ENCODE measurements at places on chromosomes 5 and 9.

DNA sequence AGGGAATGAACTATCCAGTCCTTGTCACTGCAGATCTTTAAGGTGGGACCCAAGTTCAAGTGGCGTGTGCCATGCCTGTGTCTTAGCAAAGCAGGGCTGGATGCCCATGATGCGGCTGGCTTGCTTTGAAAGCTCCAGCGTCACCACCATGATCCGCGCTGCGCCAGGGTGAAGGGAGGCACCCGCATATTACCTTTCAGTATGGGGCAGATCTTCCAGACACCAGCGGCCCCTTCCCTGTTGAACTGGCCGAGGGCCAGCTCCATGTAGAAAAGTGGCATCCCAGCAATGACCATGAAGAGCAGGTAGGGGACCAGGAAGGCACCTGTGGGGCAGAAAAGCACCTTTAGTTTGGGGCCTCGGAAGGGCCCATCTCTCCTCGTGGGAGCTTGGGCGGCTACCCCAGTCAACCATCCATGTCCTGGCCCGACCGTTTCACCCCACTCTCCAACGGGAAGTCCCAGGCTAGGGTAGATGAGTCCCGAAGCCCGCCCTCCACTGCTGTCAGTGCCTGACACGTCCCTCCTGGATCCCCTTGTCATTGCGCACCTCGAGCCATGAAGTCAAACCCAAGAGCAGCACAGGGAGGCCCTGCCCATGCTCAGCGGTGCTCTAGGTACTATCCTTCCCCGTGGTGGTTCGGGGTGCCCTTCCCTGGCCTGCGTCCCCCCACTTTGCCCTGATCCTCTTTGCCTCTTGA, 3.9 kb downstream of the SLC6A3 start:
- no peak for DNase-seq

DNA sequence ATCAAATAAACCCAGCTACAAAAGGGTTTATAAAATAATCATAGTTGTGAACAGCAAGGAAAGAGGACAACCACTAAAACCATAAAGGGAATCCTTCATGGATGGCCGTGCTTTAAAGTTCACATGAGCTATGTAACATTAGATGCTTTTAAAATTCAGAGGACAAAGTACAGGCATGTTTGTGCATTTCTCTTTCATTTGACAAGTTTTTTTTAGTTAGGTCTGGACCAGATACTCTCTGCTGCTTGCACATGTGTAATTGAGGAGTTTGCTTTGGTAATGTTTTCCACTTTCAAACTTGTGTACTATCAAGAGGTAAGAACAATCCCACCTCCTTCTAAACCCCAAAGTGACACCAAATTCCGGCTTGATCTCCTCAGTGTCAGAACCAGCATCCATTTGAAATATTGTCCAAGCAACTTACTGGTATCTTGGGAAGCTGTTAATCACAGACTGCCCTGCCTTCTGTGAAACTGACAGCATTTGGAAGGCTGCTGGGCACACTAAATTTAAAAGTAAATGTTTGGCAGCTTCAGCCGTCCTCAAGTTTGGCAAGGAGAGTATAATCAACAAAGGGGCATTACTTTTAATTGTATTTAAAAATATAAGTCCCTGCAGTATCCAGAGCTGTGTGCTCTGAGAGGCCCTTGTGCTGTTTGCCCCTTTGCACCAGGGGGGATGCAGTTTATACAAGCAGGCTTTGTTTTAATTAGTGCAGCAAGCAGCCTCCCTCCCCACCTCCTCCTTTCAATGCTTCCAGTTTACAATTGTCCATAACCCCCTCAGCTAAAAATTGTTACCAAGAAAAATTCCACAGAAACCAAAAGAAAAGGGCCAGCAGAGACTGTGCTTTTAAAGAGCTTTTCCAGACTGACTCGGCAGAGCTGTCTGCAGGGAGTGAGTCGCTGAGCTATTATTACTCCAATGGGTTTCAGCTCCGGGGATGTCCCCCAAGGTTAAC, 328.3 kb upstream of the MPDZ start:
- DNase-seq, result no peak

- no peak for DNase-seq
Observed at GRCh38 chr9:2639786-2640185, 18.2 kb downstream of the VLDLR start.

GRCh38 chr9:137509198-137509597, 41.0 kb downstream of the PNPLA7 start:
- no peak for DNase-seq

DNA sequence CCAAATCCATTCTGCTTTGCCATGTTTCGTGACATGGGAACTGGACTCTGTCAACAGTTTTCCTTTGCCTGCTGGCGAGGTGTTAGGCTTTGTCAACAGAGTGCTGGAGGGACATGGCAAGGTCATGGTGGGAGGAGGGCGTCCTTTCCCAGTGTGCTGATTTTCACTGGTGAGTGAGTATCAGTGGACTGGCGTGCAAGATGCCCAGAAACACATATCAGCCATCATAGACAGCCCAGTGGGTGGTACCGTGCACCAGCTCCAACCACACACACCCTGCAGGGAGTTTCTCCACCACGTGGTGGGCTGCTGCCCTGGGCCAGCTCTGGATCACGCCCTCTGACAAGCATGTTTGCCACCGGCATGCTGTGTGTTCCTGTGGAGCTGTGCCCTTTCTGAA, 50.0 kb upstream of the ABL1 start:
- no peak for DNase-seq

- no peak for DNase-seq
Observed at GRCh38 chr5:62143268-62144229, 162.5 kb upstream of the KIF2A start.

DNA sequence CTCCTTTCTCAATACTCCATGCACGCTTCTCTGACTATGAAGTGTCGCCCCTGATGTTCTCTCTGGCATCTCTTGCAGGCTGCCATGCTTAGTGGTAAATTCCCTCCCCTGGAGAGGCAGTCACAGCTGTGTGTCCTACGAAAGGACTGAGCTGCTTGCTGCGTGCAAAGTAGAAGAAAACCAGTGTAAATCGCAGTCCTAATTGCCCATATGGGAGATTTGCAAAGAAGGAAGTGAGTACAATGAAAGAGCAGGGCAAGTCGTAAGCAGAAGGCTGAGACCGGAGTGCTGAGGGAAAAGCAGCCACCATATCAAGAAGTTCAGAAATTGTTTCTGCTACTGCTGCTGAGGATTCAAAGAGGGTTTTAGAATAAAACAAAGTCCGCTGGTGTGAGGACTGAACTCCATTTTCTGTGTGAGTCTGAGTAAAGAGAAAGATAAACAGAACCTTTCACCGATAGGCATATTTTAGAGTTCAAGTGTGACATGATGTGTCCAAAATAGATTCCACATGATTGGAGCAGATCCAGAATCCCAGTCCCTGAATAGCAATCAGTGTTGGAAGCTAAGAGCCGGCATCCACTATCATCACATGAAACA, 507.8 kb upstream of the MPDZ start:
- no peak for DNase-seq

DNA sequence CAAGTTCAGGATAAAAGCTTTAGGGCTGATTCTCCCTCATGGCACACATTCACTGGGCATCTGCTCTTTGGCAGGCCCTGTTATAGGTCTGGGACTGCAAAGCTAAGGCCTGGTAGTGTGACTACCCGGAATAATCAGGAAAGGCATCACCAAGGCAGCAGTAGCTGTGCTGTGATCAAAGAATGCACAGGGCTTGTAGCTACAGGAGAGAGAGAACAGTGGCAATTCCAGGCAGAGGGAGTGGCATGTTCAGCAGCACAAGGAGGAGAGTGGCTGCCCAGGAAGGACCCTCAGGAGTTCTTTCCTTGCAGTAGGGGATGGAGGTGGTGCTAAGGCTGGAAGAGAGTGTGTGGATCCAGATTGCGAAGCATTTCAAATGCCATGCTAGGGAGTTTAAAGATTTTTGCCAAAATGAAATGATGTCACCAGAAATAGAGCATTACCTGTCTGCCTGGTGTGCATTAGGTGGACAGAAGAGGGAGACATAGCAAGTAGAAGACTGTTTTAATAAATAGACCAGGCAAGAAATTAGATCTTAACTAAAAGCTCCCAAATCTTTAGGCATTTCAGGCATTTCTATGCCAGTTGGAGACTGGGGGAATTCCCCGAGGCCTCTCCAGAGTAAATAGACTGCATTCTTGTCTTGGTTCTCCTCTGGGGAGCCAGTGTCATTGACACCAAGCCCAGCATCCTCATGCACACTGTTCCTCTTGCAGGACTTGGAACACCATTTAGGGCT, 69.1 kb downstream of the GPR21 start:
- DNase-seq, result no peak

- DNase-seq, result no peak
Observed at GRCh38 chr5:176497852-176498251, 39.4 kb downstream of the RNF44 start.

DNA sequence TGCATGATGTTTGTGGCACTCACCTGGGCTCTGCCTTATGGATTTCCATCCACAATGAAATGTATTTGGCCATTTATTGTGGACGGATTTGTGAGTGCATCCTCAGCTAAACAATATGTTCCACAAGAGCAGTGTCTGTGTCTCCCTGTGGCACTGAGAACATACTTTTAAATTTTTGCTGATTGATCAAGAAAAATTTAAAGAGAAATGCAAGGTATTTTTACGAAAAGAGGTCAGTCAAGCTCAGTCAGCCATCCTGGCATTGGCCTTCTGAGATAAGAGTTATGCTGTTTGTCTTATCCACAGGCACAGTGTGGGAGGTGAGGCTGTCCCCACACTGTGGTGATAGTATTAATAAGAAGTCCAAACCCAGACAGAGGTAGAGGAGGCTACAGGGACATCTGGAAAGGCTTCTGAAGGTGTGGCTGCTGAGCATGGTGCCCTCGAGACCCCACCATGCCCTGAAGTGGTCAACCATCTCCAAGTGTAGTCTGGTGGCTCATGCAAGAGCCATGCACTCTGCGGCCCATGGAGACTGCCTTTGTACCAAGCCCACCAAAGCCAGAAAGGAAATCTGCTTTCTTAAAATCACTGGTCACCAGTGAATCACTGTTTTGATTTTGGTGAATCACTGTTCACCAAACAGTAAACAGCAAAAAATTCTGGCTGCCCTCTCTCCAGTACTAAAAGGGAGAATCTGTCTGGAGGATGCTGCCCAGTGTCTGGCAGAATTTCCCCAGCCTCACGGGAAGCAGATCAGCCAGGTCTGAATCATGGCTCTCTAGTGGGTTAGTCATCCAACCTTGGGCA, 28.8 kb downstream of the SPOCK1 start:
- DNase-seq, result no peak

- no peak for DNase-seq
Observed at GRCh38 chr5:147481874-147482705, 27.8 kb downstream of the DPYSL3 start.

DNA sequence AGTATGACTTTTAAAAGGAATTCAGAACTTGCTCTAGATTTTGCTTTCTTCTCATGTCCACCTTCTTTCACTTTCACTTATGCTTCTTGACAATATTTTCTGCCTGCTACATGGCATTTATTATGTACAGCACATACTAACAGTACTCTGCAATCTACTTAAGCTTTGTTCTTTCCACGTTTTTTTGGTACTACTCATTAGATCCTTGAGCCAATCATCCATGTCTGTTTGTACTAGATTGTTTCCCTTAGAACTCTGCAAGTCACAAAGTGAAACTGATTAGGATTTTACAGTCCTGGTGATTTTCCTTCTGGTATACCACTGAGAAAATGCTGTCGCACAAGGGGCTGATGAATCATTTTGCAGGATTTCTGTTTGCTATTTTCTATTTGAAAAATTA, 78.3 kb downstream of the PARP8 start:
- no peak for DNase-seq

DNA sequence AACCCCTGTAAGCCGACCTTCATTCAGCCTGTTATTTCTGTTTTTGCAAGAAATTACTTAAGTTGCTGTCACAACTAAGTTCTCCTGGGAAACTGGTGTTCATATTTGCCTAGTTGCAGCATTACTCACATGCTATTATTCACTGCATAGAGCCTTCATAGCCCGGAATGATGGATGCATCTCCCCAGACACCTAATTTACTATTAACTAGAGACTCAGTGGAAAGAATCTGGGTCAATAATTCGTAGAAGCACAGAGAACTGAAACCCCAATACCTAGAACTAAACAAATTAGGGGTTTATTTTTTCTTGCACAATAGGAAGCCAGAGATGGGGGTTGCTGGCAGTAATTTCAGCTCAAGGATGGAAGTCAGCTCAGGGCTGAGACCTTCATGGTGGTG, 45.7 kb upstream of the FAM170A start:
- DNase-seq, result no peak
